Right cardiac atrium (tissue), 5 donors: ENCODE measurements at places on chromosomes 4 and X. TPM values are rescaled to one million over a fixed set of nuclear protein-coding genes. Genes with fewer than 3 reads are reported as not detected.

DNA sequence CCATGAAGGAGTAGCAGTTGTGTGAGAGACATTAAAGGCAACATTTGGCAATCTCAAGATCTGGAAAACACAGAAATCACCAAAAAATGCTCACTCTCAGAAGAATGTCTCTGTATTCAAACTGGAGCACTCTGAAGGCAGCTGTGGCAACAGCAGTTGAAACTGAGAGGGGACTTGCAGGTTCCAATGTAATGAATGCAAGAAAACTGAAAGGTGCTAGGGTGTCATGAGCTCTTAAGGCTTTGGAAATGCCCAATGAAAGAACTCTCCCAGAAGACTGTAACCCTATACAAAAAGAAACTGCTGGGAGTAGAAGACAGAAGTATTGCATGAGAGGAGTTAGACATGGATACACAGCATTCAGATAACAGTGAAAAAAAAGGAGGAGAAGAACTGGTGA lies 118.2 kb upstream of the HTR2C start:
- DNase-seq: no peak

GRCh38 chr4:164894702-164895101 lies 17.7 kb downstream of the APELA start:
- no peak for DNase-seq

DNA sequence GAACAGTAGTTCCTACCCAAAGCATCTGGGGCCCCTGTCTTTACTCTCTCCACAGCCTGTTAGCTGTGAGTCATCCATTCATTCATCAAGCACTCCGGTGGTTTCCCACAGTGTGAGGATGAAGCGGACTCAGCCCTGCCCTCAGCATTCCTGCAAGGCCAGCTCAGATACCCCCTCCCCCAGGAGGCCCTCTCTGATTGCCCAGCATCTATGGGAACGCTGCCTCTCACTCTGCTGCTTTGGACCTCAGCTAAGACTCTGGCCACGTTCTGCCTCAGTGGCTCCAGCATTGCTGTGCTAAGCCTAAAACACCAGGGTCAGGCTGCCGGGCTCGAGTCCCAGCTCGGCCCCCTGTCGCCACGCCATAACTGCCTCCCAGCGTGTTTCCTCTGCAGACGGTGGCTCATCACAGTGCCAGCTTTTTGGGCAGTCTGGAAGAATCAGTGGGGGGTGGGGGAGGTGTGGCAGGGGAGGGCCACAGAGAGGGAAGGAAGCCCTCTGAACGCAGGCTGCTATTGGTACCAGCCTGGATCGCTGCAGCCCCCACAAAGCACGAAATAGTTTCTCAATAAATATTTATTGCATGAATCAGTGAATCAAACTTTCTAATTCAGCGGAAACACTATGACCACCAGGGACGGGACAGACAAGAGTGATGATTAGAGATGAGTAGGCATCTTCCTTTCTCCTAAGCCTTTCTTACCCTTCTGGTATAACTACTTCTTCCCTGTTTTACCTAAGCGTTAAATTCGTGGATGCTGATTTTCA lies 74.4 kb downstream of the SORCS2 start:
- no peak for DNase-seq

Gene GNRHR
- not detected for total RNA-seq

- no peak for DNase-seq
Measured at GRCh38 chrX:13597874-13598273, 28.5 kb downstream of the EGFL6 start.

Gene CXorf65
- total RNA-seq: not detected

- no peak for DNase-seq
Measured at GRCh38 chr4:183770906-183771305, 111.8 kb downstream of the TRAPPC11 start.

Gene LAGE3
- 16.3 TPM for total RNA-seq
